HepG2 (cell line): ENCODE measurements at places on chromosomes 12 and 14. TPM values are rescaled to one million over a fixed set of nuclear protein-coding genes. Genes with fewer than 3 reads are reported as not detected.
A peak's percentile ranks its signal among the peaks of the same experiment; 100 is the strongest.

- no peaks in the 10 kb centered on the region for H3K27me3 ChIP-seq
- H3K36me3 ChIP-seq, result no peaks in the 10 kb centered on the region
- H3K4me3 ChIP-seq, result no peak overlapping the region
- H3K27ac ChIP-seq, result no peak overlapping the region
- no peak for DNase-seq
- peaks cover 16% of the 10 kb centered on the region for H3K4me1 ChIP-seq
These were observed 191.2 kb upstream of the GARIN2 start for GRCh38 chr14:66998013-66998412.

GRCh38 chr12:50362671-50363070, 33.7 kb downstream of the FAM186A start:
- H3K36me3 ChIP-seq, result no peaks in the 10 kb centered on the region
- no peaks in the 10 kb centered on the region for H3K4me1 ChIP-seq

DNA sequence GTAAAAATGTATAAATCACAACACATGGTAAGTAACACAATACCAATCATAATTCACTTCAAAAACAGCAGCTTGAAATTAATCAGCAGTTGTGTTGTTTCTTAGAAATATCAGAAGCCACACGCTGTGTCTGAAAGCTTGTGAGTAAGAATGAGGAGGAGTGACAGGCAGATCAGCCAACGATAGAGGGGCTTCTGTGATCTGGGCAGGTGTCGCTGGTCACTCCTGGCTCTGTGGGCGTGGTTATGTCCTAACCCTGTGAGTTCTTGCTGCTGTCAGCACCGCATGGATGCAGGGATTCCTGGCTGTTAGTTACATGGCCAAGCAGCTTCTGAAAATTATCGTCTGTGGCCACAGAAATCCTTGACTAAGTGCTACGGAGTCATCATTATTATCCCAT, 123.4 kb downstream of the SLC25A47 start:
- no peaks in the 10 kb centered on the region for H3K4me1 ChIP-seq
- no peak overlapping the region for H3K4me3 ChIP-seq
- no peak overlapping the region for H3K27ac ChIP-seq
- no peak for DNase-seq
- no peaks in the 10 kb centered on the region; the same call in 1 of the 2 replicates for H3K36me3 ChIP-seq

DNA sequence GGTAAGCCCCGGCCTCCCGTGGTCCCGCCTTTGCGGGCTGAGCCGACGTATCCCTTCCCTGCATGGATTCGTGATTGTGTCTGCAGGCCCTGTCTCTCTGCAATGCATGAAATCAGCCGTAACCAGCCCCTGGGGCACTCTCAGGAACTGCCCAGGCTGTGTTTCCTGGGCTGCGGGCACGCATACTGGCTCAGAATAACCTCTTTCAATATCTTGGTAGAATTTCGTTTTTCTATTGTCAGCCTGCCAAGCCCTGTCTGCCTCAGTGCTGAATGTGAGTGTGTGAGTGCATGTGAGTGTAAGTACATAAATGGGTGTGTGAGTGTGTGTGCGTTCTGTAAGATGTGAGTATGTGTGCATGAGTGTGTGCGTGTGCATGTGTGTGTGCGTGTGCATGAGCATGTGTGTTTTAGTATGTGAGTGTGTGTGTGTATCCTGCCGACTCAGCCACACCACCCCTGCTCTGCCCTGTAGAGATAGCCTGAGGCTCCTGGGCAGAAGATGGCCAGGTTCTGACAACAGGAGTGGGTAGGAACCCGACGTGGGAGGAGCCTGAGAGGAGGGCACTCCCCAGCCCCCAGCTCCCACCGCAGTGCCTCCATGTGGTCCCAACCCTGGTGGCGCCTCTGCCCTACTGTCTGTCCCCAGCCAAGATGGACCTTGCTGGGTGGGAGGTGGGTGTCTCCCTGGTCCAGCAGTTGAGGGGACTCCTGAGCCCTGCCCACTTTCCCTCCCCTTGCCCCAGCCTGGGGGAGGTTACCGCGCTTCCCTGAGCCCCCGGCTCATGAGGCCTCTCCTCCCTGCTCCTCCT, 268.8 kb downstream of the ADGRD1 start:
- H3K4me3 ChIP-seq, result no peak overlapping the region
- no peak for DNase-seq

- DNase-seq, result no peak
- peaks cover 15% of the 10 kb centered on the region; the same call in 2 of the 3 replicates for H3K36me3 ChIP-seq
- no peaks in the 10 kb centered on the region for H3K27me3 ChIP-seq
- H3K4me3 ChIP-seq, result no peak overlapping the region
These were observed 41.6 kb downstream of the ATXN2 start for GRCh38 chr12:111557271-111558106.

DNA sequence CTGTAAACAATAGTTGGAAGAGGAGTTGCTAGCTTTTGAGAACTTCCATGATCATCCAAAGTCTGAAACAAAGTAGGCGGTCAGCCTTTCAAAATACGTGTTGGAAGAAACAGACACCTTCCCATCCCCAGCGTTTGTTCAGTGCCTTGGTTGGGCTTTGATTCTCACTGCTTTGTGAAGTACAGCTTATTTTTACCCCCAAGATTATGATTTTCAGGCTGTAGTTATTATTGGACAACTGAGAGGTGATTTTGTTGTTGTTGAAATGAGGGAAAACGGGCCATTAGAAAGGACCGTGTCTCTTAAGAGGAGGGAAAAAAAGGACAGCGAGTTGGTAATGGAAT, 921 bp upstream of the CEP83 start:
- DNase-seq, result no peak
- H3K27ac ChIP-seq, result no peak overlapping the region
- H3K4me3 ChIP-seq, result peak overlapping the region; percentile 82
- no peaks in the 10 kb centered on the region for H3K36me3 ChIP-seq
- no peaks in the 10 kb centered on the region; the same call in 2 of the 3 replicates for H3K27me3 ChIP-seq

DNA sequence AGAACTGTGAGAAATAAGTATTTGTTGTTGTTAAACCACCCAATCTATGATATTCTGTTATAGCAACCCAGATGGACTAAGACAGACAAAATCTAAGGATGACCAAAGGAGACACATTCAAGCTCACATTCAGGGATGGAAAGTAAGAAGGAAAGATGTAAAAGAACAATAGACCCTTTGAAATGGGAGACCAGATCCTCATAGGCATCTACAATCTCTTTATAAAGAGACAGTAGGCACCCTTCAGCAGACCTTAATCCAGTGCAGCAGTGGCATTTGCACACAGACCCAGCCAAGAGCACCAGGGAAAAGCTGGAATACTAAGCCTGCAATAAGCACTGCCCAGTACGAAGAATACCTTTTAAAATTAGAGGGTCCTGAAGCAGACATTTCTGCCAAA, 132.7 kb downstream of the KLHL28 start:
- H3K27me3 ChIP-seq, result no peaks in the 10 kb centered on the region
- H3K4me3 ChIP-seq, result no peak overlapping the region
- no peak overlapping the region for H3K27ac ChIP-seq
- no peak for DNase-seq

DNA sequence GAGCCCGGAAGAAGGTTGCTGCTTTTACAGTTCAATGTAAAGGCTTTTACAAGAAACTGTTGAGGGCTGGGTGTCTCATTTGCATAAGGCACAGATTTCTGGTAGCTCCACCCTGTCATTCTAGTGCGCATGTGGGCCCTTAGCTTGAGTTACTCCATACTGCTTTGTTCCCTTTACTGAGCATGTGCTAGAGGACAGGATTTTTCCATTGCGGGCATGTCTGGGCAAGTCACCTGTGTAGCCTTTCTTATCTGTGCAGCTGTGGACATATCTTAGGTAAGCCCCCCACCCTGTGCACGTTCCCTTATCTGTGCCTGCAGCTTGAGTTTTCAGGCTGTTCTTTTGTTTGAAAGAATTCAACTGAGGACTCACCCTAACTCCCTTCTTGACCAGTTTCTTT, 56.2 kb upstream of the ARHGAP5 start:
- DNase-seq, result no peak
- H3K27me3 ChIP-seq, result no peaks in the 10 kb centered on the region
- H3K36me3 ChIP-seq, result no peaks in the 10 kb centered on the region
- H3K4me1 ChIP-seq, result no peaks in the 10 kb centered on the region

DNA sequence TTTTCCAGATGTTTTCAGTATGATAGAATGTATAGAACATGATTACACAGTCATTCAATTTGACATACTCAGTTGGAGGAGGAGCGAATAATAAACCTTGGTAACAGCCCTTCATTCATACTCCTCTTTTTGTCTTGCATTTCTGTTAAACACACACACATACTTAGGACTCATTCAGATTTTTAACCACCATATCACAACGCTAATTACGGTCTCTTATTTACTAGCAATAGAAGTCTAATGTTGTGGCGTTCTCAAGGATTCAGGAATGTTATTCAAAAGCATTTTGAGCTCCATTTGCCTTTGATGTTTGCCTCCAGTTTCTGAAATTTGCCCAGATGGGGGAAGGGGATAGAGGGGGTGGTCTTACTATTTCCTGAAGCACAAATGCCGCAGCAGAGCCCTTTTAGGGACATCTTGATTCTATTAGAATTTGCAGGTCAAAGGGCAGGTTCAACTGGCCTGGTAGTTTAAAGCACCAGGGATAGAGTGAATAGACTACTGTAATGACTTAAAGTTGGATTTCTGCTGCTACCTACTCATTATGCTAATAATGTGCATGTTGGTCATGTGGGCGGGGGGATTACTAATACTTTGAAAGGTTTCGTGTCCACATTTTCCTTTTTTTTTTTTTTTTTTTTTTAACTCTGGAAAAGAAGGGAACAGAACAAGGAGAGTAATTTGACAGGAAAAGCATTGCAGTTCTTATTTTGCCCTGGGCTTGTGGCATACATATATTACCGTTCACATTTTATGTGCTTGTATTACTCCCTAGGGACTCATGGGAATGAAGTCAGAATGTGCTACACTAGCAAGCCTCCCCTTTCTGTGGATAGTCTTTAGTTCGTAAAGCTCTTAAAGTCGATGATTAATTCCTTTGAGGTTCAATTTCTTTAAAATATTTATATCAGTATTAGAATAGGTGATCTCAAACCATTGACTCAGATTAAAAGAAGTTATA, 226.8 kb downstream of the FBXL14 start:
- H3K27ac ChIP-seq, result no peak overlapping the region
- H3K36me3 ChIP-seq, result no peaks in the 10 kb centered on the region; the same call in 1 of the 2 replicates
- DNase-seq, result peak; percentile 9
- H3K4me3 ChIP-seq, result no peak overlapping the region
- no peaks in the 10 kb centered on the region for H3K27me3 ChIP-seq
- peaks cover 16% of the 10 kb centered on the region for H3K4me1 ChIP-seq

- no peaks in the 10 kb centered on the region for H3K27me3 ChIP-seq
- peaks cover 84% of the 10 kb centered on the region for H3K4me1 ChIP-seq
- H3K36me3 ChIP-seq, result no peaks in the 10 kb centered on the region
- no peak overlapping the region for H3K27ac ChIP-seq
- DNase-seq, result no peak
- no peak overlapping the region for H3K4me3 ChIP-seq
These were observed 41.7 kb downstream of the NUAK1 start for GRCh38 chr12:106097011-106097410.

GRCh38 chr12:20220339-20220738, 148.0 kb upstream of the PDE3A start:
- H3K4me1 ChIP-seq, result no peaks in the 10 kb centered on the region
- H3K36me3 ChIP-seq, result no peaks in the 10 kb centered on the region
- H3K27me3 ChIP-seq, result no peaks in the 10 kb centered on the region
- no peak for DNase-seq
- no peak overlapping the region for H3K4me3 ChIP-seq
- no peak overlapping the region for H3K27ac ChIP-seq

- no peak overlapping the region for H3K27ac ChIP-seq
- H3K27me3 ChIP-seq, result no peaks in the 10 kb centered on the region
These were observed 125.2 kb downstream of the MED13L start for GRCh38 chr12:116152268-116152667.

GRCh38 chr12:52969828-52970569, 21.1 kb downstream of the KRT18 start:
- no peak overlapping the region for H3K27ac ChIP-seq
- H3K4me1 ChIP-seq, result peaks cover 62% of the 10 kb centered on the region
- peak; percentile 82 for DNase-seq
- H3K4me3 ChIP-seq, result no peak overlapping the region

DNA sequence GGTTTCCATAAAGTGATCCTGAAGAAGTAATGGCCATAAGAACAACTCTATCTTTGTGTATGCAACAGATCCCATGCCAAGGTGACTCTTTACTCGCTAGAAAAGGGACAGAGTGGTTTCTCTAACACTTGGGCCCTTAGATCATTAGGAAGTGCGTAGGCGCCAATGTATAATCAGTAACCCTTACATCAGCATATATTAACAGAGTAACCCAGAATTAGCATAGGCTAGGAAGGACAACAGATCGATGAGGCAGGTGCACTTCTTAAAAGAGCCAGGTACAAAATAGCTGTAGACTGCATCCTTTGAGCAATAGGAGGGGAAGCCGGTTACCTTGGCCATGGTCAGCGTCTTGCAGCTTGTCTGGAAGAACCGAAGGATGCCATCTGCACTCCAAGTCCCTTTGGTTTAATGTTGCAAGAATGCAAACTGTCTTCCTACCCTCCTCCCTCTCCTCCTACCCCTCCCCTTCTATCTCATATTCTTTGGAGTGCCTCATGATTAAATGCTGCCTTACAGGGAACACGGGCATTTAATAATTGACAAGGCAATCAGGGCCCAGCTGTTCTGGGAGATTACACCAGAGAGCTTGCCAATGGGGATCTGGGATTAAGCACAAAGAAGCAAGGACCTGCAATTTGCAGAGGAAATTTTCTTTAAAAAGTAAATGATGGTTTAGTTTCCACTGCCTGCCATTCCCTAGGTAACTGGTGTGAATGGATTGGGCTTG, 8.0 kb downstream of the GSG1 start:
- no peak for DNase-seq
- H3K27ac ChIP-seq, result no peak overlapping the region
- H3K36me3 ChIP-seq, result no peaks in the 10 kb centered on the region
- no peak overlapping the region for H3K4me3 ChIP-seq
- H3K27me3 ChIP-seq, result no peaks in the 10 kb centered on the region; the same call in 1 of the 2 replicates

DNA sequence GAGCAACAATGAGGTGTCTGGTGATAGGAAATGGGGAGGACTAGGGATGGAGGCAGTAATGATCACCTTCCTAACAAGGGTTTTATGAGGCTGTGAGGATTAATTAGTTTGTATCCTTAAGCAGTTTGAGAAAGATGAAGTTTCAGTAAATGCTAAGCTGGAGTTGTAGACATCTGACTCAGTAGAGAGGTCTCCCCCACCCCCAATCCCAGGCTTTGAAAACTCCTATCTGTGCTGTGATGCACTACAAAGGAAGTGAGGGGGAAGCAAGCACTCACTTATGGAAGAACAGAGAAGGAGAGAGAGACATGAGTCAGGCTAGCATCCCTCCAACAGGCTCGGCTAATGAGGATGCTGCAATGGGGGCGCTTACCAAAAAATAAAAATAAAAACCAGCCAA, 5.5 kb upstream of the BCL11B start:
- peaks cover 49% of the 10 kb centered on the region; the same call in 2 of the 3 replicates for H3K27me3 ChIP-seq
- H3K36me3 ChIP-seq, result no peaks in the 10 kb centered on the region
- peaks cover 25% of the 10 kb centered on the region for H3K4me1 ChIP-seq

GRCh38 chr12:85280984-85281630, 1.1 kb downstream of the ALX1 start:
- H3K27me3 ChIP-seq, result peaks cover 5% of the 10 kb centered on the region
- 0 out of 2 replicates have a peak, but pooled peaks cover 5% of the 10 kb centered on the region for H3K4me1 ChIP-seq
- no peak overlapping the region for H3K27ac ChIP-seq
- H3K36me3 ChIP-seq, result no peaks in the 10 kb centered on the region

- no peak overlapping the region for H3K27ac ChIP-seq
- H3K27me3 ChIP-seq, result peaks cover 10% of the 10 kb centered on the region
- no peak for DNase-seq
- no peak overlapping the region for H3K4me3 ChIP-seq
These were observed 175.3 kb downstream of the KIF26A start for GRCh38 chr14:104313674-104314073.

The BRAP gene
- 15.4 and 18.3 TPM in 2 replicates for total RNA-seq

The RASSF8 gene
- 9.2 and 10.4 TPM in 2 replicates for total RNA-seq

The OAS2 gene
- 0.24 and 0.44 TPM in 2 replicates for total RNA-seq

The SDSL gene
- 1.2 and 1.3 TPM in 2 replicates for total RNA-seq

The MYRFL gene
- total RNA-seq, result 0.09 and 0.10 TPM in 2 replicates

The KRT73 gene
- not detected in 2 replicates for total RNA-seq

The GMPR2 gene
- 273 and 345 TPM in 2 replicates for total RNA-seq

The STON2 gene
- 11.0 and 13.8 TPM in 2 replicates for total RNA-seq

The TAS2R14 gene
- 0.32 and 2.3 TPM in 2 replicates for total RNA-seq
